ENCODE measurements at places on chromosomes 12 and 14.

DNA sequence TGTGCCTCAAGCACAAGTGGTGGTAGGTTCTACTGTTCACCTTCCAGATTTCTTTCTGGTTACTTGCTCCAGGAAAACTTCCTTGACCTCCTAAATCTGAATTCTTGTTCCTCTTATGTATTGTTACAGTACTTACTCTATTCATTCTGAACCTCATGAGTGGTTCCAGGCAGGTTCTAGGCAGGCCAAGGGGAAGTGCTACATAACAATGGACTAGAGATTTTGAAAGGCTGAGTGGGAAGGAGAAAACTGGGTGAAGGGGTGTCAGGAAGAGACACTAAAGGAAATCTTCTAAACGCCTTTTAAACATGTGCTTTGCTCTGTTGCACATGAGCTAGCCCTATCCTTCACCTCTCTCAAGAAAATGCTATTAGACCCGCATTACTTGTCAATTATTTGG, 1.6 kb downstream of the YARS2 start:
- DNase-seq: no peak

GRCh38 chr12:107749083-107749482, 11.9 kb downstream of the PRDM4 start:
- DNase-seq: no peak

DNA sequence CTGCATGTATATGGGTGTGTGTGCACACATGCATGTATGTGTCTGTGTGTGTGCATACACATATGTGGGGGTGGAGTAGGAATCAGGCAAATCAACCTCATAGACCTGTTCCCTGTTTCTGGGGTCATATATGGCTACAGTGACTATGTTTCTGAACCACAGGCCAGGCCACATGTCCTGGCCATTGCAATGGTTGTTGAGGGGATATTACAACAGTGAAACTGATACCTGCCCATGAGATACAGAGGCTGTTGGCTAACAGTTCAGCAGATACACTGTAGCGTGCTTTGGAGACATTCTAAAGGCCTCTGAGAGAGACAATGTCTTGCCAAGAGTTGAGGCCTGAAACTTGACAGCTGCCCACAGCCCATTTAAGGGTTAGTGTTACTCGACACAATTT, 47.3 kb upstream of the FOS start:
- no peak for DNase-seq

DNA sequence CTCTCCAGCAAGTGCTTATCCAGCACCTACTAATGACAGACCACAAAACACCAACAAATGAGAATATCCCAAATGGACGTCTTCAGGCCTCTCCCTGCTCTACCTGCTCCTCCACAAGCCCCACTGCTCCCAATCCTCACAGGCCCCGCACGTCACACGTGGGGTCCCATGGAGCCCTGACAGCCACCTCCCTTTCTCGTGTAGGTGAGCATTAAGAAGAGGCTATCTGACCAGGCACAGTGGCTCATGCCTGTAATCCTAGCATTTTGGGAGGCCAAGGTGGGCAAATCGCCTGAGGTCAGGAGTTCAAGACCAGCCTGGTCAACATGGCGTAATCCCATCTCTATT, 5.4 kb downstream of the RIMBP2 start:
- no peak for DNase-seq

DNA sequence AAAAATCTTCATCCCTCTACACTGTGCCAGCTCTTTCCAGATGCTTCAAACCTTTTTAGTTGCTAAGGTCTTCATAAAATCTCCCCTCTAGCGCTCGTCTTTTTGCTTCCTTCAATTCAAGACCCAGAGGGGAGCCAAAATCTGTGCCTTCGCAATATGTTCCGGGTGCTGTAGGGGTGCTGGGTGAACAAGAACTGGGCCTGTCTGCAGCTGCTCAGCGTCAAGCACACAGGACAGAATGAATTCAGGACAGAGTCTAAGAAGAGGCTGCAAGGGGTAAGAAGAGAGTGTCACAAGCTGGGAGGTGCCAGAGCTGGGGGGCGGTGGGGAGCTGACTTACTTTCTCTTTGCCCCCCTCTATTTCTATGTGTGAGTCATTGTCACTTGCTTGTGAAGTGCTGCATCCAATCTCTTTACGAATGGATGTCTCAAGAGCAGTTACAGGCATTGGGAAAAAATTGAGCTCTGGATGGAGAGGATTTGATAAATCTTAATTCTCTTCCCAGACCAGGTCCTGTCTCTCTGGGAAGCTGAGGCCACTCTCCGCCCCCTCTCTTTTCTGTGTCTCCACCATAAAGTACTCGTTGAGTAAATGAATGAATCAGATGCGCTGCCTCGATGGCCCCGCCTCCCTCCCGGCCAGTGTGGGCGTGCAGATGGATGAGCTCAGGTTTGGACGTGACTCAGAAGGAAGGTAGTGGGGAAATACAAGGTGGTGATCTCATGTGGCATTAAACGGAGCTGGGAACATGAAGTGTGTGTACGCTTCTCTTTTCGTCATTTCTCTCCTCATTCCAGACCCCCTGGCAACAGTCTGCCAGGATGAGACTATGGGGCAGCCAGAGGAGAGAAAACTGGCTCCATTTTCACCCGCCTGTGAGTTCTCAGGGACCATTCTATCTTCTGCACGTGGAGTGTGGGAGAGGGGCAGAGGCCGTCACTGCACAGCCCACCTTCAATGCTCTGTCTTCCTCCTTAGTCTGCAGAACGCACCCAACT, 91.3 kb downstream of the TSPAN9 start:
- no peak for DNase-seq

- no peak for DNase-seq
These were observed 7.7 kb downstream of the CISTR start for GRCh38 chr12:53744130-53744441.

GRCh38 chr14:68477110-68477455, 315.8 kb downstream of the ZFP36L1 start:
- DNase-seq: no peak

DNA sequence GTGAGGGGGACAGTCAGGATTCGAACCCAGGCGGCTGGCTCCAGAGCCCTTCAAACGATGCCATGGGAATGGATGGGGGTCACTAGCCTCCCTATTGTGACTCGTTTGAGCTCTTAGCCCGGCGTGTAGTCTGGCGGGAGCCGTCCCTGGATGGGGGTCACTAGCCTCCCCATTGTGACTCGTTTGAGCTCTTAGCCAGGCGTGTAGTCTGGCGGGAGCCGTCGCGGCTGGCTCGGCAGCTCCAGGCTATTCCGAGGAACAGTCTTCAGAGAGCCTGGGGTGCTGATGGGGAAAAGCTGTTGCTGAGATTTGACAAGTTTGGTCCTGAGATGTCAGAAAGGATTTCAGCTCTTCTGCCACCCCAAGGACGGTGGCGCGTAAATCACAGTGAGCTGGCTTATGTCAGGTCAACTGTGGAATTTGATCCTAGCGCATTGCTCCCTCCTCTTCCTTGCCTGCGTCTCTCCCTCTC, 58.3 kb downstream of the CALM1 start:
- DNase-seq: no peak

GRCh38 chr12:105256921-105257320, 20.9 kb upstream of the APPL2 start:
- no peak for DNase-seq

Data from GM12878 (cell line).